Stimulated activated naive CD8-positive, alpha-beta T cell treated with anti-CD3 and anti-CD28 coated beads, Interleukin-15, amount 100 ng/mL, for 72 hours (primary cell): ENCODE measurements at places on chromosomes 4 and X.

DNA sequence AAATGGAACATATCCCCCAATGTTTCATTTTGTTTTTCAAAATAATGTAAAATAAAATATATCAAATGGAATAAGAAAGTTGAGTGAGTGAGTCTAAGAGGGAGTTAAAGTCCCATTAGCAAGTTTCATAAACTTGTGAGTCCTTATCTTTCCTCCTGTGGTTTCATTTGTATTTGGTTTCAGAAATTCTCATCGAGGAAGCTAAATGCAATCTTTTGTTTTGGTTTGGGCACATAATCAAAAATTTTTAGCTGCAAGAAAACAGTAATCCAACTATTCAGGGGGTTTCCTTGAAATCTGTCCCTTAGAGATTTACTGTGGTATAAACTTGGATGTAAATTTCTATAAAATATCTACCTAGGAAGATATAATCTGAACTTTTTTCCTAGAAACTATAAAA, 124.2 kb downstream of the CAMK2D start:
- no peak for DNase-seq

GRCh38 chr4:2788532-2789103, 4.3 kb upstream of the SH3BP2 start:
- no peak for DNase-seq

DNA sequence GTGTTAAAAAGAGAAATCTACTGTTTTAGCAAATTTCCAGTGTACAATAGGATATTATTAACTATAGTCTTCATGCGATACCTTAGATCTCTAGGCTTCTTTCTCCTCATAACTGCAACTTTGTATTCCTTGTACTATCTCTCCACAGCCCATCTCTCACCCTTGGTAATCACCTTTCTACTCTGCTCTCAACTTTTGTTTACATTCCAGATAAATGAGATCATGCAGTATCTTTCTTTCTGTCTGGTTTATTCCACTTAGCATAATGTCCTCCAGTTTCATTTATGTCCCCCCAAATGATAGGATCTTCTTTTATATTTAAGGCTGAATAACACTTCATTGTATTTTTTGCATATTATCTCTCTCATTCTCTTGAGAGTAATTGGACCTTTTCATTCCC, 165.5 kb downstream of the HS3ST1 start:
- no peak for DNase-seq

- no peak for DNase-seq
Observed at GRCh38 chrX:36640232-36640631, 367.9 kb upstream of the FAM47C start.

DNA sequence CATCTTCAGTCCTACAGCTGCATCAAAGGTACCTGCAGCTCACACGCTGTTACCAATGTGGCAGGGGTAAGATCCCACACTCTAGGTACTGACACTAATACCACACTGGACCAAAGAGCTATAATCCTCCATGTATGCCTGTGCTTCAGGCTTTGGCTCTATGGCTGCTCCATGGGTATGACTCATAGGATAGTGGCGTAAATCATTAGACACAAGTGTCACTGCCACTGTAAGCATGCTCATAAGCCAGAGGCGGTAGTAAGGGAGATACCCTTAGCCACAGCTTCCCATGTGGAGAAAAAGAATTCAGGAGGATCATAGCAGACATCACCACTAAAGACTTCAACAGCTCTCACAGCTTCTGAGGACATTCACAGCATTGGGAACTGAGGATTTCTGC, 287.5 kb downstream of the ACTRT1 start:
- no peak for DNase-seq

DNA sequence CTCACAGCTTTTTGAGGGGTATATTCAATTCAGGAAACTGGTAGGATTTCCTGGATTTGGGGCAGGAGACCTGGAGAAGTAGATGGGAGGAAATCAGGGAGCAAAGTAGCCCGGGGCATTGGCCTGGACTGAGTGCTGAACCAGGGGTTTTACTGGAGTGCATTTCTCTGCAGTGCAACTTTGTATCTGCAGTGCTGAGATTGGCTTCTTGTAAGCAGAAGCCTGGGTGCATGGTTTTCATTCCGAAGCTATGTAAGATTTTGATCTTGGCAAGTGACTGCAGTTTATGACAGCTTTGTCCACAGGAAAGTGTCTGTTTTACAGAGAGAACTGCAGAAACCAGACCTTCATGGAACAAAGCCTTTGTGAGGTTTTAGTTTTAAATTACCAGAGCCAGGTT, 158.3 kb downstream of the SPCS3 start:
- no peak for DNase-seq

DNA sequence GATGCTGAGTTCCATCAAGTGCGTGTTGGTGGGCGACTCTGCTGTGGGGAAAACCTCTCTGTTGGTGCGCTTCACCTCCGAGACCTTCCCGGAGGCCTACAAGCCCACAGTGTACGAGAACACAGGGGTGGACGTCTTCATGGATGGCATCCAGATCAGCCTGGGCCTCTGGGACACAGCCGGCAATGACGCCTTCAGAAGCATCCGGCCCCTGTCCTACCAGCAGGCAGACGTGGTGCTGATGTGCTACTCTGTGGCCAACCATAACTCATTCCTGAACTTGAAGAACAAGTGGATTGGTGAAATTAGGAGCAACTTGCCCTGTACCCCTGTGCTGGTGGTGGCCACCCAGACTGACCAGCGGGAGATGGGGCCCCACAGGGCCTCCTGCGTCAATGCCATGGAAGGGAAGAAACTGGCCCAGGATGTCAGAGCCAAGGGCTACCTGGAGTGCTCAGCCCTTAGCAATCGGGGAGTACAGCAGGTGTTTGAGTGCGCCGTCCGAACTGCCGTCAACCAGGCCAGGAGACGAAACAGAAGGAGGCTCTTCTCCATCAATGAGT, 46.6 kb downstream of the RHOH start:
- no peak for DNase-seq

- DNase-seq, result no peak
Observed at GRCh38 chr4:149719357-149719756, 96.3 kb downstream of the IQCM start.

DNA sequence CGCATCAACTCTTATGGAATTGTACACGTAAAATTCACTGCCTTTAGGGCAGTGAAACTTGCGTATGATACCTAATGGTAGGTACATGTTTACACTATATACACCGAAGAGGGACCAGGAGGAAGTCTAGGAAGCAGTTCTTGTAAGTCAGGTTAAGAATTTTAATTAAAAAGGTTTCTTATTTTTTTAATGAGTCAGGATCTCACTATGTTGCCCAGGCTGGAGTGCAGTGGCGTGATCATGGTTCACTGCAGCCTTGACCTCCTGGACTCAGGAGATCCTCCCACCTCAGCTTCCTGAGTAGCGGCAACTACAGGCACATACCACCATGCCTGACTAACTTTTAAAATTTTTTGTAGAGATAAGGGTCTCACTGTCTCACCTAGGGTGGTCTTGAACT, 6.6 kb downstream of the NUDT9 start:
- DNase-seq, result no peak

- no peak for DNase-seq
Observed at GRCh38 chr4:164012396-164013027, 518.0 kb downstream of the TMA16 start.

GRCh38 chr4:172207258-172207657, 394.1 kb downstream of the GALNTL6 start:
- no peak for DNase-seq

DNA sequence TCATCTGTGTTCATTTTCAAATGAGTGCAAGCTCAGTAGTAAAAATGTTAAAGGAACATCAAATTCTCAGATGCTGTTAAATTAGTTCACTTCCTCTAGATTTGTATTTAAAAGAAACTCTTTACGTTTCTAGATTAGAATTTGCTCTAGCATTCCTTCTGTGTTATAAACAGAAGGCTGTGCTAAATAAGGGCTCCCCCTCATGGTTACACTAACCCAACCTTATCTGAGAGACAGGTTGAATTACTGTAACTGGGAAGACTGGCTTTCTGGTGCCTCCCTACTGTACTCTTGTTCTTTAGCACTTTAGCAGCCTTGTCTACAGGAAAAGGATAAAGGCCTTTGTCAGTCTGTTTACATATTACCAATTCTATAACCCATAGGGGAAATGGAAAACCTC, 56.8 kb downstream of the RXFP1 start:
- DNase-seq, result no peak

DNA sequence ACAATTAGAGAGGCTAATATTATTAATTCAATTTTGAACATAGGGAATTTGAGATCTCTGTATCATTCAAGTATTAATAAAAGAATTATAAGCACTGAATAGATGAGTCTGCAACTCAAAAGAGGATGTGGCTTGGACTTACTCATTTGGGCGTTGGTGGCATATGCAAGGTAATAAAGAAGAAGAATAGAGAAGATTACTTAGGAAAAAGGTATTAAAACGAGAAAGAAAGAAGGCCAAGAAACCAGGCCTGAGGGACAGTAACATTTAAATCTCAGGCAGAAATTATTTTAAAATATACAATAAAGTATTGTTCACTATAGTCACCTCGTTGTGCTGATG, 383.0 kb upstream of the INTU start:
- no peak for DNase-seq

GRCh38 chr4:14364953-14365536, 637.2 kb upstream of the CPEB2 start:
- no peak for DNase-seq

DNA sequence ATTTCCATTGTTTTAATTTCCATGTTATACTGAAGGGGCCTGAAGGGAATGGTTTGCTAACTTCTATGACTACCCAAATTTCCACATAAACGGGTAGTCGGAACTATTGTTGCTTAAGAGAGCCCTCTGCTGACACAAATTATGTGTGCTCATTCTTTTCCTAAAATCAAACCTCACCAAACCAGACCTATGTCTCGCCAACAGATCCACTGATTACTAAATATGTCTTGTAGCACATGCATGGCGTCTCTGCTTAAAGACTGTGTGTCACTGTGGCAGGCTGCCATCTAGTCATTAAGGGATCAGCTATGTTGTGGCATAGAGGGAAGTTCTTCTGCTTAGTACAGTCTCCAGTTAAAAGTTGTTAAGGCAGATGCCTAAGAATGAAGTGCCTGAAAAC, 25.1 kb downstream of the PIR start:
- DNase-seq, result no peak

DNA sequence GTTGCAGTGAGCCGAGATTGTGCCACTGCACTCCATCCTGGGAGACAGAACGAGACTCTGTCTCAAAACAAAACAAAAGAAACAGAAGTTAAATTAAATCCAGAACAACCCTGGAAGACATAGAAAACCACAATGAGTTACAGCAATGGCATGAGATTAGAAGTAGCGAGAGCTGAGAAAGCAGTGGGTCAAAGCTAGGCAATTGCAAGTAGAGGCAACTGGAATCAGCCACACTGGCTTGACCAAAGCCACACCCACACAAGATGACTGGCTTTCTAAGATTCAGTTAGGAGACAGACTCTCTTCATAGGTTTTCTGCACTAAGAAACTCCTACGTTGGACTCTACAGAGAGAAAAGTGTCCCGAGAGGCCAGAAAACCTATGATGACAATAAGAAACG, 443.0 kb downstream of the GPM6A start:
- no peak for DNase-seq

DNA sequence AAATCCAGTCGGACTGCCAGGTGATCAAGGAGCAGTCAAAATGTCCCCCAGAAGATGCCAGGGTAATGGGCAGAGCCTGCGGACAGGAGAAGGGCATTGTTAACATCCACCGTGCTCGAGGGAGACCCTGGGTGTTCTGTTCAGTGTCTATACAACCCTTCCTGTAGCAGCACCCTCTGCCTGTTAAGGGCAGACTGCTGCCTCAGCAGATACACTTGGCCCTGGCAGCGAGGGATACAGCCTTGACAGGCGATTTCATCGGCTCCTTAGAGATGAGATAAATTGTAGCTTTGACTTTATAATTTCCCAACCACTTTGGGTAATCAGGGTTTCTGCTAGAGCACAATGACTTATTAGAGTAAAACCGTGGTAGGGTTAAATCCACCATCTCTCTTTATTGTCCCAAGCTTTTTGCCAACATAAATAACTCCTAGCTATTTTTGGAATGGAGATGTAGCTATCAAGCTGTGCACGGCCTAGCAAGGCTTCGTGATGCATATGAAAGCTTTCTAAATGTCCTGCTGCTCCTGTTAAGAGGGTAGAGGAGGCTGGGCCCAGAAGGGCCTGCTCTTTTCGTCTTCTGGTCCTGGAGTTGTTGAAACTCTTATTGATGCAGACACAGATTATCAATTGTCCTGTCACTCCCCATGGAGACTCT, 195.9 kb downstream of the CPEB2 start:
- no peak for DNase-seq

- DNase-seq, result no peak
Observed at GRCh38 chrX:11412715-11413623, 119.8 kb downstream of the AMELX start.

DNA sequence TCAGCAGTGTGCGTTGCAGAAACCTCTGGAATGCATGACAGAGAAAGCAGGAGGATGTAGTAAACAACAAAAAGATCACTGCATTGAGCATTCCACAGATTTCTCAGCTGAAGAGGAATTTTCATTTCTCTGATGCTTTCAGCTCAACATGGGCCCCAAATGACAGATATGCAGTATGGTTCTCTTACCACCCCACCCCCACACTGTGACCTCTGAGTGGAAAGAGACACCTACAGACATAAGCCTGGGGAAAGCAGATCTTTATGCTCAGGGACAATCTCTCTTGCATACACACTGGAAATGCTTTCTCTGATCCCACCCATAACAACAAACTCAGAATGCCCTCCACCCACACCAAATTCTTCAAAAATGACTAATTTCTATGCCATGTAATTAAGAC, 983.7 kb upstream of the LCORL start:
- DNase-seq, result no peak

DNA sequence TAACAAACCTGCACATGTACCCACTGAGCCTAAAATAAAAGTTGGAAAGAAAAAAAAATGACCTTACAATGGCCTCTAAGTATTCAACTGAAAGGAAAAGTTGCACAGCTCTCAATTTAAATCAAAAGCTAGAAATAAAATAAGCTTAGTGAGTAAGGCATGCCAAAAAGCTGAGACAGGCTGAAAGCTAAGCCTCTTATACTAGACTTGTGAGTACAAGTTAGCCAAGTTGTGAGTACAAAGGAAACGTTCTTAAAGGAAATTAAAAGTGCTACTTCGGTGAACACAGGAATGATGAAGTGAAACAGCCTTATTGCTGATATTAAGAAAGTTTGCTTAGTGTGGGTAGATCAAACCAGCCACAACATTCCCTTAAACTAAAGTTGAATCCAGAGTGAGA, 707.9 kb upstream of the PITX2 start:
- DNase-seq, result no peak

GRCh38 chr4:8817813-8818062, 53.9 kb downstream of the HMX1 start:
- DNase-seq, result no peak

GRCh38 chr4:46124773-46125413, 1.0 kb upstream of the GABRG1 start:
- no peak for DNase-seq

GRCh38 chrX:118115953-118116712, 477 bp downstream of the KLHL13 start:
- peak; percentile 24 for DNase-seq

DNA sequence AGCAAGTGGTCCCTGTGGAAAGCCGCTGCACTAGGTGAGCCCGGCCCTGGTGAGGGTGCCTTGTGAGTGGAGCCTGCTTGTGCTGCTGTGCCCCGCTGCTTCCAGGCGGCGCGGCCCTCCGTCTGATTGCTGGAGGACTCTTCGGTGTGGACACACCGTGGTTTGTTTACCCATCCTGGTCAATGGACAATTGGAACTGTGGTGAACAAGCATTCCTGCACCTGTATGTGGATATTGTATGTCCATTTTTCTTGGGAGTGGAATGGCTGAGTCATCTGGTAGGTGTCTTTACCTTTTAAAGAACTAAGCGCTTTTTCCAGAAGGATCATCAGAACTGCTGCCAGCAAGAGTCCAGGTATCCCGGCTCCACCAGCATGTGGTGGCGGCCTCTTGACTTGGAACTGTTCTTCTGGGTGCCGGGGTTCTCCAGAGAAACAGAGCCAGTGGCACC, 15.6 kb downstream of the MAEA start:
- no peak for DNase-seq
